Ureter (tissue), 1 donor: ENCODE measurements at places on chromosomes 3 and 15. TPM values are rescaled to one million over a fixed set of nuclear protein-coding genes. Genes with fewer than 3 reads are reported as not detected.

Gene ANKRD63
- total RNA-seq, result not detected

Gene HGD
- total RNA-seq, result 0.36 TPM

Gene NANOGP8
- total RNA-seq, result 4.6 TPM

Gene KIF7
- total RNA-seq, result 11.2 TPM

Gene CHST13
- total RNA-seq, result not detected

GRCh38 chr15:86076468-86076867 lies 3.2 kb upstream of the AGBL1 start:
- no peak for DNase-seq

DNA sequence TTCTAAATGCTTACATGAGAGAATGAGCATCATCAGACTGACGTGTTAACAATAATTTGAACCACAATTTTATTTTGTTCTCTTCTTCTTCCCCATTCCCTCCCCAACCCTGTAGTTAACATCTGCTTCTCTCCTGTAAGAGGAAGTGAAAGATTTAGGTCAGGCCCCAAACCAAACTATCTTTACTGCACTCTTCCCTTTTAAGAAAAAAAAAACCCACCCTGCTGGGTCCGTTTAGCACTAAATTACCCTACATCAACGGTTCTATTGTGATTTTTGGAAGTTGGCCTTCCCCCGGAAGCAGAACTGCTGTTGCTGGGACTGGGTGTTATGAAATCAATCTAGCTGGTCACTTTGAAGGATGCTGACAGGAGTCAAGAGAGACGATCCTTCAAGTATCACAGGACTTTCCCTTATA lies 49.4 kb downstream of the NFKBIZ start:
- no peak for DNase-seq

- no peak for DNase-seq
These were observed 62.2 kb upstream of the ALCAM start for GRCh38 chr3:105304487-105304886.

GRCh38 chr3:72892081-72892775 lies 4.4 kb downstream of the GXYLT2 start:
- DNase-seq, result no peak

GRCh38 chr3:14547693-14548092 lies 7.6 kb upstream of the GRIP2 start:
- DNase-seq, result no peak

GRCh38 chr3:94431876-94432570 lies 369.2 kb downstream of the NSUN3 start:
- no peak for DNase-seq

DNA sequence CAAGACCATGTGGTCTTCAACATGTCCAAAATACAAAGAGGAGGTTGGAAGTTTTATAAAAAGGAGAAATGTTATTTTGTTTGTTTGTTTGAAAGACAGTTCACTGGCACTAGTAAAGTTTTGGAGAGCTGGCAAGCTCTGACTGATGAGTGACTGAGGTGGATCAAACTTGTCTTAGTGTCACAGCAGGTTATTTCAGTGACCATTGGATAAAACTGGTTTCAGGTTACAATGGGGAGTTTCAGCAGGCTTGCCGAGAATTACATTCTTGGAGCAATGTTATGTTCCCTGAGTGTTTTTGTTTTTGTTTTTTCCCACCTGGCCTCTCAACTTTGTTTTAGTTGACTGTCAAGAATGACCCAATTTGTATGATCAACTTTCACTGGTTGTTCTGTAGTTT lies 414.5 kb upstream of the ARHGEF26 start:
- no peak for DNase-seq
